Amniotic stem cell (primary cell): ENCODE measurements at places on chromosomes 5 and 9.

DNA sequence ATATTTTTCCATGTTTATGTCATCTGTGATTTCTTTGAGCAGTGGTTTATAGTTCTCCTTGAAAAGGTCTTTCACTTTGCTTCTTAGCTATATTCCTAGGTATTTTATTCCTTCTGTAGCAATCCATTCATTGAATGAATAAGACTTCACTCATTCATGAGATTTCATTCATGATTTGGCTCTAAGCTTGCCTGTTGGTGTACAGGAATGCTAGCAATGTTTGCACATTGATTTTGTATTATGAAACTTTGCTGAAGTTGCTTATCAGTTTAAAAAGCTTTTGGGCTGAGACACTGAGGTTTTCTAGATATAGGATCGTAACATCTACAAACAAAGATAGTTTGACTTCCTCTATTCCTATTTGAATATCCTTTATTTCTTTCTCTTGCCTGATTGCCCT lies 15.9 kb downstream of the RLN2 start:
- no peak for DNase-seq

DNA sequence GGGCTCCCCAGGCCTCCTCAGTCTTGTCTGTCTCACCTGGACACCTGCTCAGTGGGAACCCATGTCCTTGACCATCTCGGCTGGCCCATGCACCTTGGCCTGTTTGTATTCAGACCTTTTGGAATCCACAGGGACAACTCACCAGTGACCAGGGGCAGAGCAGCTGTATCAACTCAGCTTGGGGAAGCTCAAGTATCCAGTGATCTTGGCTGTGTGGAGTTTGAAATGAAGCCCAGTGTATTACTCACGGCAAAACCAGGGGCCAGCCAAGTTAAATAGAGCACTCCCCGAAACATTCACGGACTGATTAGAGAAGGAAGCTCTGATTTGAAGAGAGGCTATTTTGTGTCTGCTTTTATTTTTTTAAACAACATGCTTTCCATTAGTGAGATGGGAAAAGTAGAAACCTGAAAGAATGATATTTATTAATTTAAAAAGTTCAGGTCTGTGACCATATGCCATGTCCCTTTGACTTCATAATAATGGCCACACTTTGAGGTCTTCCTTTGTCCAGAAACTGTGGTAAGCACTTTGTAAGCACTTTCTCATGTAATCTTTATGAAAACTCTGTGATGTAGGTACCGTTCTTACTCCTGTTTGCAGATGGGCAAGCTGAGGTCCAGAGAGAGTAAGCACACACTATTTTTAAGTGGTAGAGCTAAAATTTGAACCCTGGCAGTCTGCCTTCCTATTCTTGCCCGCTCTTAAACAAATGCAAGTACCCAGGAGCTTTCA lies 656.5 kb downstream of the BNC2 start:
- peak; percentile 92 for DNase-seq

GRCh38 chr9:97593960-97594359 lies 39.2 kb downstream of the TSTD2 start:
- no peak for DNase-seq

DNA sequence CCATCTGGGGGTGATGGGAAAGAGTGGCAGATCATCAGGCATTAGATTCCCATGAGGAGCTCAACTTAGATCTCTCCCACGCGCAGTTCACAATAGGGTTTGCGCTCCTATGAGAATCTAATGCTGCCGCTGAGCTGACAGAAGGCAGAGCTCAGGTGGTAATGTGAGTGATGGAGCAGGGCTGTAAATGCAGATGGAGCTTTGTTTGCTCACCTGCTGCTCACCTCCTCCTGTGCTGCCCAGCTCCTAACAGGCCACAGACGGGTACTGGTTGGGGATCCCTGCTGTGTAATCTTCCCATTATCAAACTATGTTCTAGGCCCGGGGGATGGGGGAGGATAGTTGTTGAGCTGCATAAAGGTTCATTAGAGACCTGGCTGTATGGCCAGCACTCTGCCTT lies 58.4 kb downstream of the UGCG start:
- no peak for DNase-seq

DNA sequence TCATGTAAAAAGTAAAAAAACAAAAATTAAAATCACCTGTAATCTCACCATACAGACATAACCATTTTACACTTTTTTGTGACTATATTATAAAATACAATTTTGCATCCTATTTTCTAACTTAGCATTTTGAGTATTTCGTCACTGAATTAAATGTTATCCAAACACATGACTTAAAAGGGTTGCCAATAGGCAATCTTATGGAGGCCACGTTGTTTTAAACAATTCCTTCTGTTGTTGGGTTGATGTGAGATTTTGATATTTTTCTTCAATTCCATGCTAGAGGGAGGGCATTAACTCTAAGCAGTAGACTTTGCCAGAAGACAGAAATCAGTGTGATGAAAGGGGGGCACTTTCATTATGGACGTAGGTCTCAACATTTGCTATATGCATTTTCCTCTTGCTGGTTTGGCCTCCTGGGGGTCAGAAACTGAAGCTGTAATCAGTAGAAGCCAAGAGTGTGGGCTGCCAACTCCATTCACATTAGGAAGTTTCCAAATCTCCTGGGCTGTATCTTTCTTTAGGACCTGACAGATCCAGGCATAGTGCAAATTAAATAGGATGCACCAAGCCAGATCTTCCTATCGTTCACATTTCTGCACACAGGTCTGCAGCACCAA lies 614.2 kb upstream of the CLINT1 start:
- DNase-seq: no peak

- DNase-seq: no peak
Observed at GRCh38 chr9:99576002-99576401, 245.7 kb upstream of the NR4A3 start.

DNA sequence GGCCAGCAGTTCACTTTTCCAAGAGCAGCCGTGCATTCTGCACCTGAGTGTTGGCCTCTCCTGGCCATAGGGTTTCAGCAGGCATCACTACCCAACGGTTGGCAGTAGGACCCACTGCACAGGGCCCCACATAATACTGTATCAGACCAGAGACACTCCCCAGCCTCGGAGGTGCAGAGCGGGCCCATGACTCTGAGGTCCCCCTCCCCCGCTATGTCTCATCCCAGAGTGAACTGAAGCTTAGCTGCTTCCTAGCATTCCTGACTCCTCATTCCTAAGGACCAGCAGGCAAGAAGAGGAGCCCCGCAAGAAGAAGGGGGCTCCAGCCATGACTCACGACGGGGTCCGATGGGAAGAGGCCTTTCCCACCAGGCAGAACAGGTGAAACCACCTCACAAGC lies 67.2 kb downstream of the CAMSAP1 start:
- DNase-seq: no peak

DNA sequence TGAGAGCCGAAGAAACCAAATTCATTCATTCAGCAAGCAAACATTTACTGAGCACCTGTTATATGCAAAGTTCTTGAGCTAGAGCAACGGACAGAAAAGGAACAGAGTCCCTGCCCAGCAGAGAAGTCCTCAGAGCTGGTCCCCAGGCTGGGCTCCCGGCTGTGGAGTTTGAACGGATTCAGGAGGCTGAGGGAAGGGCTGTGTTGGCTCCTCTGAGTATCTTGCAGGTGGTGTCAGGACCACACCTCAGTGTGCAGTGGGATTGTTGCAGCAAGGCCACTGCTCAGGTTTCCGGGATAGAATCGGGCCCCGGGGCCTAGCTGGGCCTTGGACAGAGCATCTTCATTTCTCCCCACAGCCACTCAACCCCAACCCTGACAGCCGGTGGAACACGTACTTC lies 5.1 kb downstream of the TBC1D13 start:
- DNase-seq: no peak

DNA sequence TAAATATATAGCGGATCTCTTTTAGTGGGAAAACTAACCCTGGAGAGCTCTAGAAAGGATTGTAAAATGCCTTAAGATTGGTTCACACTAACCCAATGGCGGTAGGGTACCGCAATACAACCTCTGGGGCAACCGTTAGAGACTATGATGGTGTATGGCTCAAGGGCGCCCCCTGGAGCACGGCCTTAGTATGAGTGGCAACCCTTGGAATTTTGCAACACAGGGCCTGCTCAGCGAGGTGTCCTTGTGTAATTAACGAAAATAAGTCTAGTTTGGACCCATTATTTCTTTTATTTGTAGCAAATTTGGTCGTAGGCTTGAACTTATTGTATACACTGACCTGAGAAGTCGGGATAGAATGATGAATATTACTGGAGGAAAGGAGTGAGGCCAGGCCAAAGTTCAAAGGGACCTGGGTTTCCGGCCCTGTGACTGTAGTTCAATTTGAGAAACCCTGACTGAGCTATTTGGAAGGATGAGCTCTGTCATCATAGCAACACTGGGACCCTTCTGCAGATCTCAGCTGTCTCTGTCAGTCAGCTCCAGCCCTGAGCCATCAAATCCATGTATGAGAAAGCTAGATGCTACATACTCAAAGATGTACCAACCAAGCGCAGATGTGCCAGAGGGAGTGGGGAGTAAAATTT lies 54.8 kb downstream of the CAMK4 start:
- DNase-seq: no peak

DNA sequence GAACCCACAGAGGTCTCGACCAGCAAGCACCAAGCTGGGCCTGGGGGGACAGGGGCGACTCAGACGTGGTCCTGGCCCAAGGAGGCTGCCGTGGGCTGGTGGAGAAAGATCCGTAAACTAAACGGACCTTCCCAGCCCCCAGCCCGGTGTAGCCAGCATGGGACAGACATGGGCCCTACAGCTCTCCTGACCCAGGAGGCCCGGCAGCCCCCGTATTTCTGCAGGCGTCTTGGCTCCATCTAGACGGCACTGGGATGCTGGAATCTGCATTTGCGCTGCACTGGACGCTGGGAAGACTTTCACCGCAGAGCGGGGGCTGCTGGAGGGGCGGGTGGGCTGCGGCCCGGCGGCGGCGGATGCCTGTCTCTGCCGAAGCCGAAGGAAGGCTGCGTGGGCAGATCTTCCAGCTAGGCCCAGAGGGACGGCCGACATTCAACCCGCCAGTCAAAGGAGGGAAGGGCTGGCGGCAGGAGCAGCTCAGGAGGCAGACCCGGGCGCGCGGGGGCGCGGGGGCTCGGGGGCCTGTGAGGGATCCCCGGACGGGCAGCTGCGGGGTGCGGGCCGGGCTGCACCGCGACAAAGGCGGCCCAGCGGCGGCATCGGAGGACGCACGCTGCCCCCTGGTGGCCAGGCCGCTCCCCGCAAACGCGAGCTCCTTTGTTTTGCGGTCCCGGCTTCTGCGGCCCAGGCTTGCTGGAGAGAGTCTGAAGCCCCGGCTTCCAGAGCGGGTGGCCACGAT lies 266.2 kb downstream of the NSG2 start:
- no peak for DNase-seq

GRCh38 chr5:10593531-10594181 lies 29.8 kb downstream of the ANKRD33B start:
- DNase-seq: no peak

GRCh38 chr9:3682186-3682585 lies 156.4 kb upstream of the RFX3 start:
- DNase-seq: no peak

- DNase-seq: no peak
Observed at GRCh38 chr9:134624137-134624591, 17.4 kb upstream of the COL5A1 start.

DNA sequence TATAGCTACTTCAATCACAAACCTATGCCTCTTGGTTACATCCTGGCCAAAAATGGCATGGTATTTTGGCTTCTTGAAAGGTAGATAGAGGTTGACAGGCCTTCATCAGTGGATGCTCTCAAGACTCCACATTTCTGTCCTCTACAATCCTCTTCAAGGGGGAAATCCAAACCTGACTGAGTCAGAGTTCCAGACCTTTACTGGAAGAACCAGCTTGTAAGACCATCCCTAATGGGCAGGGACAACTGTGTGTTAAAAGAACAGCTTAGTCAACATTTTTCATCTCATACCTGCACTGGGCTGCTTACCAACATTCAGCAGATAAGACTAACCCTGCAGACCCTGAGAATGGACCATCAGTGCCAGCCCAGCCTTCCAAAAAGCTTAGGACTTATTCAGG lies 155.7 kb downstream of the CDK5RAP2 start:
- no peak for DNase-seq

- no peak for DNase-seq
Observed at GRCh38 chr5:157955541-157956172, 96.7 kb upstream of the CLINT1 start.

- DNase-seq: no peak
Observed at GRCh38 chr9:71515107-71515506, 253.2 kb downstream of the CEMIP2 start.

DNA sequence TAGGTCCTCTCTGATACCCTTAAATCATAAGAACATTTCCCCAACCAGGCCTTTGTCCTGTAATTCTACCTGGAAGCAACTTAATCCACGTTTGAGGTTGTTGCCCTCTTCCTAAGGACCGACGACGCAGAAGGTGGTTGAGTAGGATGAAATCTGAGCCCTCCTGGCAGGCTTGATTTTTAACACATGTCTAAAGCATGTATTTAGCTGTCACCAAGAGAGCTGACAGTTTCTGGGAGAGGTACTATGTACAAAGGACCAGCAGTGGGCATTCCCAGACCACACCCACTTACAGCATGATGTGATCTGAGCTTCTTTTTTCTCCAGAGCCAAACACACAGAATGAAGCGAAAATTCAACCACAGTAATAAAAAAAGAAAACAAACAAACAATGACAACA lies 260.9 kb downstream of the SH3GL2 start:
- no peak for DNase-seq

DNA sequence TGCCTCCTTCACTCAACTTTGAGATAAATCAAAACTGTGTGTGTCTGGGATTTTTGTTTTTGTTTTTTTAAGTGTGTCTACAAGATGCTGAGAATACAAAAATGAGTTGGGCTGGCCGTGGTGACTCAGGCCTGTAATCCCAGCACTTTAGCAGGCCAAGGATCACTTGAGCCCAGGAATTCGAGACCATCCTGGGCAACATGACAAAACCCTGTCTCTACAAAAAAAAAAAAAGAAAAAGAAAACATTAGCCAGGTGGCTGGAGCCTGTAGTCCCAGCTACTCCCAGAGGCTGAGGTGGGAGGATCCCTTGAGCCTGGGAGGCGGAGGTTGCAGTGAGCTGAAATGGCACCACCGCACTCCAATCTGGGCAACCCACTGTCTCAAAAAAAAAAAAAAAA lies 21.0 kb downstream of the HNRNPK start:
- DNase-seq: peak; percentile 59

DNA sequence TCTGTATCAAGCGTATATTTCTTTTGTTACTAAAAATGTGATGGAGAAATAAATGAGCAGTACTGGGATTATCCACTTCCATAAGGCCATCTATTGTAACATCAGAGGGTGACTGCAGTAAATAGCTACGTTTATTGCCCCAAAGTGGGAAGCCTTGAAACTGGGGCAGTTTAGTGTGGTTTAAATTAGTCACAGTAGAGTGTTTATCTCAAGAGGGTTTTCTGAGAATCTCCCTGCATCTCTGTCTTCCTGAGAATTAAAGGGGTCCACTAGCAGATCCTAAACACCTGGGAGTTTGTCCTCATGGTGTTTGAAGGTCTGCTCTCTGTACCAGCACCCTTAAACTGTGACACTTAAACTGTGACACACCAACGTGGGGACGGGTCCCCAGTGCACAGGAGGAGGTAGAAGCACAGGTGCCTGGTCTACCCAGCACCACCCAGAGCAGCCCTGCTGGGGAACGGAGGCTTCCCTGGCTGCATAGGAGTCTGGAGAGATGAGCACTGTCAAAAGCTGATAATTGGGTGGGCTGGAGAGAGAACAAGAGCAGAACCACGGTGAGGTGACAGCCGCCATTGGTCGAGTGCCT lies 25.2 kb downstream of the PRRC2B start:
- no peak for DNase-seq

GRCh38 chr9:133690081-133690561 lies 48.0 kb downstream of the SARDH start:
- no peak for DNase-seq

- DNase-seq: peak; percentile 59
Observed at GRCh38 chr5:16467363-16468219, 2.0 kb upstream of the ZNF622 start.
